CD8-positive, alpha-beta memory T cell (primary cell): ENCODE measurements at places on chromosomes 1 and 21. TPM values are rescaled to one million over a fixed set of nuclear protein-coding genes. Genes with fewer than 3 reads are reported as not detected.

- H3K4me3 ChIP-seq, result no peak overlapping the region
- no peak for DNase-seq
- H3K36me3 ChIP-seq, result no peaks in the 10 kb centered on the region
- H3K4me1 ChIP-seq, result no peaks in the 10 kb centered on the region
- no peak overlapping the region for H3K27ac ChIP-seq
- H3K27me3 ChIP-seq, result peaks cover 21% of the 10 kb centered on the region
These were observed 2.7 kb upstream of the ARTN start for GRCh38 chr1:43930949-43931275.

Gene ABCA4
- not detected for polyA plus RNA-seq

DNA sequence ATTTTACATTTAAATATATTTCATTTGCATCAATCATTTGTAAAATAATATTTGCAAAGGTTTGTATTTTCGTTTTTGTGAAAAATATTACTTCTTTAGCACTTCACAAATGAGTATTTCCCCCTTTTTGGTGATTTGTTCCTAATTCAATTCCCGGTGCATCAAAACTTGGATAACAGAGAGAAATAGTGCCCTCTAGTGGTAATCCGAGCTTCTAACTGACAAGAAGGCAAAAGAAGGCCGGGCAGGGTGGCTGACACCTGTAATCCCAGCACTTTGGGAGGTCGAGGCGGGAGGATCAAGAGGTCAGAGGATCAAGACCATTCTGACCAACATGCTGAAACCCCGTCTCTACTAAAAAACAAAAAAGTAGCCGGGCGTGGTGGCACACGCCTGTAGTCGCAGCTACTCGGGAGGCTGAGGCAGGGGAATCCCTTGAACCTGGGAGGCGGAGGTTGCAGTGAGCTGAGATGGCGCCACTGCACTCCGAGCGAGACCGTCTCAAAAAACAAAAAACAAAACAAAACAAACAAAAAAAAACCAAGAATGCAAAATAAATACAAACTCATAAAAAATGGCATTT, 137.7 kb downstream of the COL11A1 start:
- no peak overlapping the region for H3K4me3 ChIP-seq
- no peaks in the 10 kb centered on the region for H3K4me1 ChIP-seq
- DNase-seq, result no peak
- H3K27me3 ChIP-seq, result no peaks in the 10 kb centered on the region
- no peak overlapping the region for H3K27ac ChIP-seq
- no peaks in the 10 kb centered on the region for H3K36me3 ChIP-seq

Gene APOBEC4
- polyA plus RNA-seq, result not detected

GRCh38 chr21:46561445-46562090, 43.3 kb downstream of the S100B start:
- no peak for DNase-seq
- no peak overlapping the region for H3K4me3 ChIP-seq
- H3K27me3 ChIP-seq, result no peaks in the 10 kb centered on the region
- H3K27ac ChIP-seq, result no peak overlapping the region
